ENCODE measurements at places on chromosomes 4 and X.

- no peak for ATAC-seq
Measured at GRCh38 chr4:127505203-127505602, 127.6 kb upstream of the INTU start.

GRCh38 chr4:24915121-24915922 lies 2.5 kb upstream of the CCDC149 start:
- no peak for ATAC-seq

DNA sequence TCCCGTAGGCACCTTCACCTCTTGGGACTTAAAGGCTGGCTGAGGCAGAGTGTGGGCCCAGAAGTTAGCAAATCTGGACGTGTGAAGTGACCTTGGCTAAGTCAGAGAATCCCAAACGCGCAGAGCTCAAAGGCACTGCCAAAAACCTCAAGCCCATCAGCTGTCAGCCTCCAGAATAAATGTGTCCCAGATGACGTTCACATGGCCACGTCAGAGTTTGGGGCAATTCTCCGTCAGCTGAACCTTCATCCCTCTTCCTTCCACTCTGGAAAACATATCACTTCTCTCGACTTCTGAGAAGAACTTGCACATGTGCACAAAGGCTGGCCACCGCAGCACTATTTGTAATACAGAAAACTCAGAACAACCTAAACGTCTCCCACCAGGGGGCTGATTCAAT lies 35.7 kb upstream of the APLN start:
- ATAC-seq, result no peak

DNA sequence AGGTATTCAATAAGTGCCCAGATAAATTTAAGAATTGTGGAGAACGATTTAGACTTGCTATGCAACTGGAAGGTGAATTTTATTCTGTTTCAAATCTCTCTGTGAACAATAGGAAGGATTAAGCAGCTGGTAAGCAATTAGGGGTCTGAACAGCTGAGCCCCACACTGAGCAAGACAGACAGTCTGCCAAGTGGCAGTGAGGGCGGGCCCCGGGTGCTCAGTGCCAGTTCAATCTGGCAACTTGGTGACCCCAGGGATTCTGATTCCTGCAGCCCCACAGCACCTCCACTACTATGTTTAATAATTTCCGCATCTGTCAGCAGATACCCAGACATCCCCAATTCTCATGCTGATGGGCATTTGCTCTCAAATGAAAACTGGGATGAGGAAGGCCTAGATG lies 317.3 kb downstream of the PPP1R2C start:
- ATAC-seq, result no peak

DNA sequence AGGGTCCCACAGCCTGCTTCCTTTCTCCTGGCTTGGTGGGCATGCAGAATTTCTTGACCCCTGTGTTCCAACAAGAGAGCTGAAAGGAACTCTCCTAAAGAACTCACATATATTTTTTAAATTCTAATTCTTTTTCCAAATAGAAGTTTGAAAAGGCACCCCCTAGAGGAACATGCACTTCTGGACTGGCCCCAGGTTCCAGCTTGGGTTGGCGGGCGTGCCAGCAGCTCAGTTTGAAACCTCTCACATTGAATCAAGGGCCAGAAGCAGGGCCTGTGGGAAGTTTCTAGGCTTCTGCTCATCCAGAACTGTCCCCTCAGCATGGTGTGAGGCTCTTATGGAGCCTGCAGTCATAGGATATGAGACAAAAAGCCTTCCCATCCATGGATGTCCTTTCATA lies 132.6 kb downstream of the ATG4A start:
- ATAC-seq, result no peak

Measured in activated CD4-positive, CD25-positive, alpha-beta regulatory T cell treated with anti-CD3 and anti-CD28 coated beads, Interleukin-2, amount 50 U/mL, for 24 hours (primary cell).